ENCODE measurements at places on chromosomes 3 and 15. TPM values are rescaled to one million over a fixed set of nuclear protein-coding genes. Genes with fewer than 3 reads are reported as not detected.

GABRB3 gene
- 0.98 TPM for total RNA-seq

- DNase-seq: no peak
Observed at GRCh38 chr15:52228921-52229320, 37.7 kb upstream of the GNB5 start.

DNA sequence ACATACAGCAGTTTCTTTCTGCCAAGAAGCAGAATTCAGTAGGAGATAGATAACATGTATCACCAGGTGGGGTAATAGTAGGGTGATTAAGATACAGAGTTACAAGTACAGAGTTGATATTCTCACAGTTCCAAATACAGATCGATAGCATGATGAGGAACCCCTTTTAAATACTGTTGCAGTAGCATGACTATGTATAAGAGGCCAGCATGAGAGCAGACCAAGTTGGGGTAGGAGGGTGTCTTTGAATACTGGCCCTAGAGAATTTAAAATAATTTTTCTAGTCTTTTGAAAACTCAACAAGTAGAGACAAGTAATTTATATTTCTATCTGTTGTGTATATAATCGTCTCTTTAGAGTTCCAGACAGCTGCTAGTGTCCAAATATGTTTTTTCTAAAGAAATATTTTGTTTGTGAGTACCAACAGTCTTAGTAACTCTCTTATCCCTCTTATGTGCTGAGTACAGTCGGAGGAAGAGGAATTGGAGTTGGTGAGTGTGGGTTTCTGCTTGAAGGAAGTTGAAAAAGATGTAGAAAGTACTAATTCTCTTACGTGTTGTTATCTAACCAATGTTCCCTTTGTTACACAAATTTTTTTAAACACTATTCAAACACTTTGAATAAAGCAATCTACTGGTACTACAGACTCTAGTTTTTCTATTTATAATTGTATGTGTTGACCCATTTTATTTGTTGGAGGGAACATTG is 30.2 kb downstream of the LYSMD4 start:
- DNase-seq: no peak

DNA sequence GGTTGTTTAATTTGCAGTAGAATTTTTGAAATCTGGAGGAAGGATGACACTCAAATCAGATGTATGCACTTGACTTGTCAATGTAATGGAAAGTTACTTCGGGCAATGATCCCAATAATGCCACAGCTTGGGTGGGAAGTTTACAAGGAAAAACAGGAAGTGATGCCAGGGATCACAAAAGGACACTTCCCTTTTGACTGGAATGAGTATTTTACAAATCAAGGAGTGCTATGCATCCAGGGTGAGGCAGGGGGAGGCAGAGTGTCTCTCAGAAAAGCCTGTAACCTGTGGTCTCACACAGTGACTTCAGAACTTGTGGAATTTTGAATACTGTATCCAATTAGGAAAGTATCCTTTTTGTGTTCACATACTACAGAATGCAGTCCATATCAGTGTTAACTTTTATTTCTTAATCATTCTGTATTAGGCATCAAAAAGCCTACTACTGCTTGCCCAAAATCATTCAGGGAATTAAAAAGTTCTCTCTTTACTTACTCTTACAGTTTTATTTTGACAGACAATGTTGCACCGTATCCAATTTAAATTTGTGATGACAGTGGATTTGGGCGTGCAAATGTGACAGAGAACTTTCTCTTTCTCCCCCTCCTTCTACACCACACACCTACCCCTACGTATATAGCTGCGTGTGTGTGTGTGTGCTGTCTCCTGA is 445.1 kb downstream of the MECOM start:
- DNase-seq: no peak
